ENCODE measurements at places on chromosomes 3 and 15.

- no peak for DNase-seq
Measured at GRCh38 chr3:59107856-59108815, 58.3 kb upstream of the CFAP20DC start.

GRCh38 chr3:177751770-177752169 is 554.5 kb upstream of the TBL1XR1 start:
- no peak for DNase-seq

DNA sequence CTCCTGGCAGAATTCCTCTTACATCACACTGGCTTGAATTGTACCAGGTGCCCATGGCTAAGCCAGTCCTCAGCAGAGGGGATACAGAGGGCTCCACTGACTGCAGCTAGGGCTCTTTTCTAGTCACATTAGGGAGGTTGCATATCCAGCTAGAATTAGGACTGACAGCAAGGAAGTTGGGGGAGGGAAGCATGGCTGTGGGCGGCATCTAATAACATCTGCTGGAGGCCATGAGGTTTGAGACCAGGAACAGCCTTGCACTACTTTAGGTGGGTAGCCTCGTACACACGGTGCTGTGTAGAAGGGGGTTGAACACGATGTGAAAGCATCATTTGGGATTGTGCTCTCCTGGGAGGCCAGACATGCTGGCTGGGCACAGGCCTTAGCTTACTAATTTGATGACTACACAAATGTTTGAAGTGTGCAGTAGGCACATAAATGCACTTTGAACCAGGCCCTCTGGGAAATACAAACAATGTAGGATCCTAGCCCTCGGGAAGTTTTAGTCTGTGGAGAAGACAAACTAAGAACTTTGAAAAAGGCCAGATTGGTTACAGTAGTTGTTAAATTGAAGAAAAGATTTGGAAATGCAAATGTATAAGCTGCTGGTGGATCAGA is 30.2 kb downstream of the CHCHD6 start:
- no peak for DNase-seq

DNA sequence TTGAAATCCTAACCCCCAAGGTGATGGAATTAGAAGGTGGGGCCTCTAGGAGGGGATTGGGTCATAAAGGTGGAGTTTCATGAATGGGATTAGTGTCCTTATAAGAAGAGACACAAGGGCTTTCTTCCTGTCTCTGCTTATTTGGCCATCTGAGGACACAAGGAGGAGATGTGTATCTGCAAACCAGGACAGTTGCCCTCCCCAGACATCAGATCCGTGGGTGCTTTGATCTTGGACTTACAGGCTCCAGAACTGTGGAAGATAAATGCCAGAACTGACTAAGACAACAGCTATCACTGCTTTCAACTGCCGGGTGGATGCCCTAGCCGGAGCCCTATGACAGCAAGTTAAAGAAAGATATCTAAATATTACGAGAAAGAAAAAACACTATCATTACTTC is 94.4 kb downstream of the CHRNA7 start:
- DNase-seq: no peak

DNA sequence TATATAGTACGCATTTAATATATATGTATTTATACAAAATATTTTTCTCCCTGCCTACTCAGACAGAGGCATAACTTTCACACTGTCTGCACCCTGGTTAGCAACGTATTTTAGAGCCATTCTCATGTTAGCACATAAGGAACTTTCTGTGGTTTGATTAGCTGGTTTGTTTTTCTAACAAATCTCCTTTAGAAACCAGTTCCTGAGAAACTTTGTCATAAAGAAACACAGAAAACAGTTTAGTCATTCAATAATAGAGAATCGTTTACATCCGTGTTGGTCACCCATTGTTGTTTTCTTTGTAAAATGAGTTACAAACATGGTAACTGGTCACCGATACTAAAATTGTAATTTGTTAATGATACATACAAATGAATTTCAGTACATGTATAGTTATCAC is 5.9 kb upstream of the NGRN start:
- no peak for DNase-seq

GRCh38 chr3:73868688-73869315 is 244.1 kb upstream of the PDZRN3 start:
- peak; percentile 27 for DNase-seq

GRCh38 chr15:55420171-55420866 is 12.0 kb downstream of the PIERCE2 start:
- no peak for DNase-seq

- DNase-seq: no peak
Measured at GRCh38 chr3:101036213-101036618, 43.0 kb upstream of the ABI3BP start.

GRCh38 chr3:107404727-107405469 is 27.7 kb downstream of the CCDC54 start:
- DNase-seq: no peak

Data from ovary (tissue), 10 donors.